ENCODE measurements at places on chromosomes 7 and 10. TPM values are rescaled to one million over a fixed set of nuclear protein-coding genes. Genes with fewer than 3 reads are reported as not detected.

OPALIN gene
- not detected for total RNA-seq

ZNF503 gene
- 30.5 TPM for total RNA-seq

CREM gene
- total RNA-seq, result 183 TPM

CFAP58 gene
- 1.0 TPM for total RNA-seq

ANXA8 gene
- not detected for total RNA-seq

MKX gene
- 5.7 TPM for total RNA-seq

PIP gene
- not detected for total RNA-seq

HTR7 gene
- 1.5 TPM for total RNA-seq

DNA sequence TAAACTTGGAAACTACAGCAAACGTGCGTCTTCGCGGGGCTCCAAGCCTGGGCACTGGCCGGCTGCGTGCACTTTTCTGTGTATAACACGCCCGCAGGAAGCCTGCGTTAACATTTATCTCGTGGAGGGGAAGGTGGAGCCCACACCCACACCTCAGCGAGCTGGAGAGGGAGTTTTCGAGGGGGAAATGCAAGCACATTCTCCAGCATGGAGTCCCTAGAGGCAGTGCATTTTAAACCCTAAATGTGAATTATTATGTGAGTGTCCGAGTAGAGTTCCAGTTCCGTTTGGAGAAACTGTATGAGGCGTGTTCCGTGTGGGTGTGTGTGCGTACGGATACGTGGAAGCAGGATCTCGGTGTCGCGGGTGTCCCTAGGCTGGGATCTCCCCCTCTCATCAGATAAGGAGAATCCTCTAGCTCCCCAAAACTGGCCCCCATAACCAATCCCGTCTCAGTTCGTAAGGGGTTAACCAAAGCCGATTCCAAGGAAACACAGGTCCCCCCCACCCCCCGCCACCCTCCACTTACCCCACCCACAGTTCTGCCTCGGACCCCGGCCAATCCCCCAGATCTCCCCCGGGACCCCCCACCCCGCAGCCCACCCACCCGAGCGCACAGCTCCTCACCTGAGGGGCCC lies 403 bp downstream of the CDK6 start:
- DNase-seq, result peak; percentile 19
- H3K36me3 ChIP-seq, result no peaks in the 10 kb centered on the region
- peak overlapping the region; percentile 52 for H3K4me3 ChIP-seq
- peak overlapping the region; percentile 82 for H3K27ac ChIP-seq
- no peaks in the 10 kb centered on the region for H3K27me3 ChIP-seq

DNA sequence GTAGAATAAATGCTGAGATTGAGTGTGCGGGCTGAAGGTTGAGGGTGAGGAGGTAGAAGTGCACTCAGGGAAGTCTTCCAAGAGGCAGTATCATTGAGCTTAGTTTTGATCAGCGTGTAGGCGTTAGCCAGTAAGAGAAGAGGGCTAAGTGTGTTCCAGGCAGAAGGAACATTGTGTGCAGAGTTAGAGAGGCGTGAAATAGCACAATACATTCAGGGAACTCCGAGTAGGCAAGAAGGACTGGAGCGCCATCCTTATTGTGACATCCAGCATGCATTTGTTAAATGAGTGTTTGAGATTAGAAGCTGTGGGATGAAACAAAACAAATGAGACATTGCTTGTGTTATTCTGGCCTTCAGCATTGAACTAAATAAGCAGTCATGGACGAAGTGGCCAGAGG lies 140.9 kb upstream of the MKLN1 start:
- DNase-seq, result no peak
- no peak overlapping the region for H3K27ac ChIP-seq
- H3K4me1 ChIP-seq, result peaks cover 3% of the 10 kb centered on the region
- no peaks in the 10 kb centered on the region for H3K27me3 ChIP-seq
- no peak overlapping the region for H3K4me3 ChIP-seq

DNA sequence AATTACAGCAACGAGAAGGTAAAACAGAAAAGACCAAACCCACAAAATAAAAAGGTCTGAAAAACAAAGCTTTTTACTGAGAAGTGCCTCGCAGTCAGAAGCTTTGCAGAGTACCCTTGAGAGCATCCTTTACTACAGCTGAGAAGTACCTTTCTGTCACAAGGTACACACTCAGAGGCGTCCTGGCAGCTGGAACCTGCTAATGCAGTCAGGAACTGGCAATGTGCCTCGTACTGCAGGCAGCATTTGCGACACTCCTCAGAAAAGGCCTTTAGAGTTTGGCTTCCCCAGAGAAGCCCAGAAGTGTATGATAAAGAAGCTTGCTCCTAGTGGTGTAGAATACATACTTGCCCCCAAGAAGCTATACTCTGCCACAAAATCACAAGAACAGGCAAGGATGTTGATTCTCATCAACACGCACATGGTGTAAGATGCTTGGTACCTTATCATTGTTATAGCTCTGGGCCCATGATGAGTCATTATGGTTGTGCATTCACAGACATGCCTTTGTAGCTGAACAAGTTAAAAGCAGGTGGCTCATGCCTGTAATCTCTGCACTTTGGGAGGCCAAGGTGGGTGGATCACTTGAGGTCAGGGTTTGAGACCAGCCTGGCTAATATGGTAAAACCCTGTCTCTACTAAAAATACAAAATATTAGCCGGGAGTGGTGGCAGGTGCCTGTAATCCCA lies 2.0 kb upstream of the GTPBP4 start:
- no peaks in the 10 kb centered on the region for H3K27me3 ChIP-seq
- DNase-seq, result no peak
- no peak overlapping the region for H3K4me3 ChIP-seq
- H3K27ac ChIP-seq, result no peak overlapping the region
- peaks cover 13% of the 10 kb centered on the region for H3K4me1 ChIP-seq

- no peak overlapping the region for H3K27ac ChIP-seq
- no peak overlapping the region for H3K4me3 ChIP-seq
- H3K4me1 ChIP-seq, result no peaks in the 10 kb centered on the region
- H3K27me3 ChIP-seq, result no peaks in the 10 kb centered on the region
- no peaks in the 10 kb centered on the region for H3K36me3 ChIP-seq
- no peak for DNase-seq
Measured at GRCh38 chr10:28800144-28800543, 122.8 kb downstream of the BAMBI start.

GRCh38 chr10:30510184-30510931 lies 76.4 kb downstream of the MAP3K8 start:
- H3K4me1 ChIP-seq, result no peaks in the 10 kb centered on the region
- H3K27ac ChIP-seq, result peak overlapping the region; percentile 58
- no peak overlapping the region for H3K4me3 ChIP-seq

GRCh38 chr7:28623863-28624262 lies 211.5 kb downstream of the CREB5 start:
- no peaks in the 10 kb centered on the region for H3K36me3 ChIP-seq
- DNase-seq, result no peak
- no peaks in the 10 kb centered on the region for H3K4me1 ChIP-seq

DNA sequence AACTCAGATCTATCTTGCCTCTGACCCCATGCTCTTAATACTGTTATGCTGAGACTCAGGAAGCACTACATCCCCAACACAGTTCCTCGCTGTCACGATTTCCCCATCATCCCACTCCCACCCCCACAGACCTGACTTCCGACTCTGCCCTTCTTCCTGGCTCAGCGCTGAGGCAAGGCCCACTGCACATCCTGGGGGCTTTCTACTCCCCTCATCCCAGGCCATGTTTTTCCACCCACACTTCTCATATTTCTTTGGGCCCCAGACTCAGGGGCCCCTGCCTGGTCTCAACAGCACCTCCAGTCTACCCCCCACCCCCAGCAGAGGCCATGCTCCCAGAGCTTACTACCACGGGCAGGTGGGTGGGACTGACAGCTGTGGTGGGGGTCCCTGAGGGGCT lies 7.7 kb upstream of the NDST2 start:
- no peaks in the 10 kb centered on the region for H3K4me1 ChIP-seq
- no peak overlapping the region for H3K4me3 ChIP-seq
- H3K36me3 ChIP-seq, result no peaks in the 10 kb centered on the region
- no peak overlapping the region for H3K27ac ChIP-seq

DNA sequence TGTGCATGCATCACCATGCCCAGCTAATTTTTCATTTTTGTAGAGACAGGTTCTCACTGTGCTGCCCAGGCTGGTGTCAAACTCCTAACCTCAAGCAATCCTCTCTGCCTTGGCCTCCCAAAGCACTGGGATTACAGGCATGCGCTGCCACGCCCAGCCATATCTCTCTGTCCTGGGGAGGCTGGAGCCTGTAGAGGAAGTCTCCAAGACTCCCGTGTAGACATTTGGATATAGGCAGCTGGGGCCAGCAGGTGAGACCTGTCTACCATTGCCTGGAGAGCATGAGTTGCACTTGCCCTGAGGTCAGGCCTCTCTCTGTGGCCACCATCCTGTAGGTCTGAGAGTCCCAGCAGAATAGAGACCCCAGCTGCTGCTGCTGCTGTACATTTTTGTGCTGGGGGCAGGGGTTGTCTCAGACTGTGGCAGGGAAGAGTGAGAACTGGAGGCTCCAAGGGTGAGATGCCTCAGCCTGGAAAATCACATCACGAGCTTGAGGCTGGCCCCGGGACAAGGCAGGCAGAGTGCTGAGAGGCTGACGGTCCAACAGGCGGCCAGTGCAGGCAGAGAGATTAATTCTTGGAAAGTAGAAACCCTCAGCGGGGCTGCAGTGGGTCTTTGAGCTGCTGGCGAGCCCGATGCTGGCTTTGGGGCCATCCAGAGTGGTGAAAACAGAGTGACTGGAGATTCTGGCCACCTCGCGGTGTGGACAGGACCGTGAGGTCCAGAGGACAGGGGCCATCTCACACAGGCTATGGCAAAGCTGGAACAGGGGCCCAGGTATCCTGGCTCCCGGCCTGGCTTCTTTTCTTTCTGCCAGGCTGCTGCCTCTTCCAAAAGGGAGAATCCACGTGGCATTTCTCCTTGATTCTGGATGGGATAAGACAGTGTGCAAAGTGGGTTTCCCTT lies 60.9 kb downstream of the TMEM270 start:
- H3K36me3 ChIP-seq, result no peaks in the 10 kb centered on the region
- H3K4me1 ChIP-seq, result no peaks in the 10 kb centered on the region
- no peak overlapping the region for H3K27ac ChIP-seq
- H3K4me3 ChIP-seq, result no peak overlapping the region
- DNase-seq, result no peak
- H3K27me3 ChIP-seq, result no peaks in the 10 kb centered on the region

DNA sequence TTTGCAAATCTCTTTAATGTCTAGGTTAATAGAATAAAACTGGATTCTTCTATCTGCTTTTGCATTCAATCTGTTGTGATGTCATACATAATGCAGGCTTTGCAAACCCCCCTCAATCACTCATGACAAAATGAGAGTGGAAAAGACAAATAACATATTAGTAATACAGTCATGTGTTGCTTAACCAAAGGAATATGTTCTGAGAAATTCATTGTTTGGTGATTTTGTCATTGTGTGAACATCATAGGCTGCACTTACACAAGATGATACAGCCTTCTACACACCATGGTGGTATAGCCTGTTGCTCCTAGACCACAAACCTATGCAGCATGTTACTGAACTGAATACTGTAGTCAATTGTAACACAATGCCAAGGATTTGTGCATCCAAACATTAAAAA lies 87.3 kb upstream of the SEC61G start:
- no peak overlapping the region for H3K4me3 ChIP-seq
- H3K27ac ChIP-seq, result no peak overlapping the region
- no peak for DNase-seq
- no peaks in the 10 kb centered on the region for H3K36me3 ChIP-seq

DNA sequence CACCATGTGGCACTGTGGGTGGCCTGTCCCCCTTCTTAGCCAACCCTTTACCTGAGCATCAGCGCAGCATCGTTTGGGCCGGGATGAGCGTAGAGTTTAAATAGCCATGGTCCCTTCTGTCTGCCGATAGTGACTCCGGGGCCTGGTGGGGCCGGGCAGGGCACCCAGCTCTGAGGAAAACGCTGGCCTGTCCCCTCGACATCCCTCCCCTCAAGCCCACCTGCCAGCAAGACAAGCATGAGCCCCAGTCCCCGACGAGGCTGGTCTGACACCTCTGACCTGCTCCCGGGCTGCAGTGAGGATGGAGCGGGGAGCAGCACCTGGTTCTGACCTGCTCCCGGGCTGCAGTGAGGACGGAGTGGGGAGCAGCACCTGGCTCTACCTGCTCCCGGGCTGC lies 31.1 kb upstream of the CNPY1 start:
- H3K36me3 ChIP-seq, result no peaks in the 10 kb centered on the region
- H3K27ac ChIP-seq, result no peak overlapping the region
- H3K4me3 ChIP-seq, result no peak overlapping the region
- no peaks in the 10 kb centered on the region for H3K4me1 ChIP-seq

- no peak overlapping the region for H3K27ac ChIP-seq
- no peak overlapping the region for H3K4me3 ChIP-seq
- DNase-seq, result no peak
Measured at GRCh38 chr7:142391191-142391992, 133.5 kb upstream of the PRSS58 start.

DNA sequence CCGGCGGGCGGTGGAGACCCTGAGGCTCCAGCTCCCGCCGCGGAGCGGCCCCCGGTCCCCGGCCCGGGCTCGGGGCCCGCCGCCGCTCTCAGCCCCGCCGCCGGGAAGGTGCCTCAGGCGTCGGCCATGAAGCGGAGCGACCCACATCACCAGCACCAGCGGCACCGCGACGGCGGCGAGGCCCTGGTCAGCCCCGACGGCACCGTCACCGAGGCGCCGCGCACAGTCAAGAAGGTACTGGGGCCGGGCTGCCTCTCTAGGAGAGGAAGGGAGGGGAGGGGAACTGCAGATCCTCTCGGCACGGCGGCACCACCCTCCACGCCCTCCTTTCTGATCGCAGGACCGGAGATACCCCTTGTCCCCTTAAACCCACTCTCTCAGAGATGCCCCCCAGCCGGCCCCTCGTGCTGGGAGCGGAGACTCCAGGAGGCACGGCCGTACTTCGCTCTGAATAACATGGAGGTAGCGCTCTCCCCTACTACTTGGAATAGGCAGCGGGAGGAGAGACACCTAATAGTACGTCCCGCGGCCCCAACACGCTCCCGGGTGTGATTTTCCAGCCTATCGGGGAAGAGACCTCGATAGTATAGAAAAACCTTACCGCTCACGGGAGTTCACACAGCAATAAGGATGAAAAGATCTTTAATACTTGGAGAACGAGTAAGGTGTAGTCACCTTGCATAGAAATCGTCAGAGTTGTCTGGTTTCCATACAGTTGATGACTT lies 538 bp downstream of the AHCYL2 start:
- H3K27ac ChIP-seq, result peak overlapping the region; percentile 99
- no peaks in the 10 kb centered on the region for H3K4me1 ChIP-seq
- peak; percentile 38 for DNase-seq
- H3K36me3 ChIP-seq, result no peaks in the 10 kb centered on the region
- peak overlapping the region; percentile 65 for H3K4me3 ChIP-seq
- no peaks in the 10 kb centered on the region for H3K27me3 ChIP-seq

GRCh38 chr10:122567056-122567660 lies 6.6 kb downstream of the DMBT1 start:
- DNase-seq, result no peak
- no peak overlapping the region for H3K27ac ChIP-seq
- H3K27me3 ChIP-seq, result no peaks in the 10 kb centered on the region
- H3K4me3 ChIP-seq, result no peak overlapping the region
- no peaks in the 10 kb centered on the region for H3K4me1 ChIP-seq
- H3K36me3 ChIP-seq, result no peaks in the 10 kb centered on the region

GRCh38 chr10:70118196-70118595 lies 14.4 kb downstream of the AIFM2 start:
- H3K27me3 ChIP-seq, result no peaks in the 10 kb centered on the region
- no peak overlapping the region for H3K27ac ChIP-seq
- DNase-seq, result no peak
- no peaks in the 10 kb centered on the region for H3K4me1 ChIP-seq

- H3K36me3 ChIP-seq, result no peaks in the 10 kb centered on the region
- H3K4me3 ChIP-seq, result no peak overlapping the region
- H3K27me3 ChIP-seq, result no peaks in the 10 kb centered on the region
- no peak for DNase-seq
- H3K4me1 ChIP-seq, result no peaks in the 10 kb centered on the region
- peak overlapping the region; percentile 34 for H3K27ac ChIP-seq
Measured at GRCh38 chr10:122419876-122420623, 34.4 kb upstream of the ARMS2 start.

GRCh38 chr7:6621195-6622133 lies 6.1 kb downstream of the ZNF853 start:
- H3K4me3 ChIP-seq, result no peak overlapping the region
- H3K27ac ChIP-seq, result no peak overlapping the region
- DNase-seq, result no peak
- no peaks in the 10 kb centered on the region for H3K36me3 ChIP-seq

All from uterus (tissue), 4 donors.